D341Med (cell line): ENCODE measurements at places on chromosomes 6 and 20.
A peak's percentile ranks its signal among the peaks of the same experiment; 100 is the strongest.

DNA sequence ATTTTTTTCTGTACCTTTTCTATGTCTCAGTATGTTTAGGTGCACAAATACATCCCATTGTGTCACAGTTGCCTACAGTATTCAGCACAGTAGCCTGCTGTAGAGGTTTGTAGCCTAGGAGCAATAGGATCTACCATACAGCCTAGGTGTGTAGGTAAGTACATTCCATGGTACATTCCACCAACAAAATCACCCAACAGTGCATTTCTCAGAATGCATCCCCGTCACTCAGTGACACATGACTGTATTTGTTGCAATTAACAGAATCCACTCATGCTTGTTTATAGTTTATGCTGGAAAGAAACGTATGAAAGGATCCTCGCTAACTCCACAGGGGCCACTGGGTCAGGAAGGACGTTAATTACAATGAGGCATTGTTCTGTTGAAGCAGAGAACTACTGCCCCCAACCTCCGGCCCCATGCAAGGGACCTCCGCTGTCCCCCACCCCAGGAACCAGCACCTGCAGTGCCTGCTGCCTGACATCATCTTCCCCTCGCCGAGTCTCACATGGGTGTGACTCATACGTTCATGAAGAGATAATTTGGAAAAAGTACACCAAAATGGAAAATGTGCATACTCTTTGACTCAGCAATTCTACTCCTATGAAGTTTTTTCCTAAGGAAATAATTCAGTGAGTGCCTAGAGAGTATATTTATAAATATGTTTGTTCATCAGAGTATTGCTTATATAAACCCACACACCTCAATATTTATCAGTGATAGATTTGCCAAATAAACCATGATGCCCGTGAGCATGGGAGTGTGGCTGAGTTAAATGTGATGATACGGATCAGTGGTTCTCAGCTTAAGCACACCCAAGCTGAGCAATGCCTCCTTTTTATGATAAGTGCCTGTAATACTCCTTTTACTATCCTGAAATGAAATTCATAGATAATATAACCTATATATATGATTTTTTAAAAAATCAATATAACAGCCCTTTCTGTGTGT is 156.4 kb upstream of the ECI2 start:
- DNase-seq: no peak

DNA sequence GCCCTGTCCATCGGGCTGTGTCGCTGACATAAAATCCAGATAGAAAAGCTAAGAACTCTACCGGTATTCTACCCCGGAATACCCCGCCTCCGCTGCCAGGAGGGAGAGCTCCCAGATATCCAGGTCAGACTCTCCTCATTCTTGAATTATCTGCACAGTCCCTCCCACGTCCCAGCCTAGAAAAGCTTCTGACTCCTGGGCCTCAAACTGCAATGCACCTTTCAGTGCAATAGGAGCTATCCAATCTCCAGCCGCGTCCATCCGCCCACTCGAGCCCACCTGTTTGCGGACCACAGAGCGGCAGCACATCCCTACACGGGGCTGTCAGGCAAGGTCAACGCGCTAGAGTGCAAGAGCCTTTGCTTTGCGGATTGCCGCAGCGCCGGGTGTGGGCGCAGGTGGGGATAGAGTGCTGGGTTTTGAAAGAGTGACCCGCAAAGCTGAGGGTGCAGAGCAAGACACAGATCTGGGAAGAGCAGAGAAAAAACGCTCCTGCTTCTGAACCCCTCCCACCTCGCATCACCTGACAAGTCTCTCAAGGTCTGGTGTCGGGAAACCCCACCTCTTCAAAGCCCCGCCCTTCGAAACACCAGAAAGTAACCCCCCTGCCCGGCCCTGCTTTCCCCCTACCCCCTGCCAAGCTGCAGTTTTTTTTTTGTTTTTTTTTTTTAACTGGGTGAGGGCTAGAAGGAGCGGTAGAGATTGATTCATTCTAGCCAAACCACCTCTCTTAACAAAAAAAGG is 1.3 kb downstream of the TAPBP start:
- DNase-seq: no peak

- DNase-seq: no peak
These were observed 14.0 kb upstream of the APMAP start for GRCh38 chr20:25006431-25007167.

DNA sequence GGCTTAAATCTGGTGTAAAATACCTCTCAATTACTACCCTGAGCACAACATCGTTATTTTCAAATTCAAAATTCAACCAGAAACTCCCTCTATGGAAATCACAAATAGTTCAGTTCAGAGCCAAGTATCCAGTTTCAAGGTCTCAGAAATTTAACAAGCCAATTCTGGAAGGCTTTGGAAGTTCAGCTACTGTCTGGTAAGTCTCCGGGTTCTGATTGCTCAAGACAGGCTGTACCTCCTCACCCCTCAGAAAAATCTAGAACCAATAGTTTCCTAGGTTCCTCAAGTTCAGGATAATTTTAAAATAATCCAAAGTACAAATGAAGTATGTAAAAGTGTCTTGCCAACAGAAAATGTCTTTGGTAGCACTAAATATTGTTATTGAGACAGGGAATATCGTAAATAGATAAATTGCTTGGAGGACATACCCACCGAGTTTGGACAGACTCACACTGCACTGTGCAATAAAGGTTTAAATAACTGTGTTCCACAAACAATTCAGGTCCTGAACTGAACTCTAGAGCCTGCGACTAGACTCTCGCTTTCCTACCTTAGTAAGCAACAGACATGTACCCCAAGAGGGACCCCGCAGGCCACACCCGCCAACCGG is 729 bp downstream of the ATG5 start:
- DNase-seq: no peak

GRCh38 chr6:14882394-14883026 is 363.4 kb upstream of the JARID2 start:
- no peak for DNase-seq

DNA sequence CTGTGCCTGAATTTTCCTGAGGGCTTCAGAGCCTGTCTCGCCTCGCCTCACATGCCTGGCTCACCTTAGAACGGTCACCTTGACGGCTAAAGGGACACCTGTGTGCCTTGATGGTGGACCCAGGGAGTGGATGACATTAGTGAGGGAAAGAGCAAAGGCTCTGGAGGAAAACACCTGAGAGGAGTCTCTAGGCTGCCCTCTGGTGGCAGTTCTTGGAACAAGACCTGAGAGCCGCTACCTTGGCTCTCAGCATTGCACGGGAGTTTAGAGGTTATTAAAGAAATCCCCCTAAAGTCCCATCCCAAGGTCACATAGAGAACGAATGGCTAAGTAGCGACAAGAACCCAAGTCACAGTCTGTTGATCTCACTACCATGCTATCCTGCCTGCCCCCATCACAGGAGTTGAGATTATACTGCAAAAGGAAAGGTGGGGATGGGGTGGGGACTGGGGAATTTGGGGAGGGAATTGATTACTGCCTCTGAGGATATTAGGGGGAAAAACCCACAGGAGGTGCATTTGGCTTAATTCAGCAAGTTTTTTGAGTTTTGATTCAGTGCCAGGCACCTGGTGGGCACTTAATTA is 7.9 kb upstream of the CDSN start:
- DNase-seq: peak; percentile 74

- DNase-seq: no peak
These were observed 34.9 kb downstream of the KLHL31 start for GRCh38 chr6:53630533-53631226.

GRCh38 chr6:163745536-163746400 is 331.2 kb downstream of the QKI start:
- no peak for DNase-seq

DNA sequence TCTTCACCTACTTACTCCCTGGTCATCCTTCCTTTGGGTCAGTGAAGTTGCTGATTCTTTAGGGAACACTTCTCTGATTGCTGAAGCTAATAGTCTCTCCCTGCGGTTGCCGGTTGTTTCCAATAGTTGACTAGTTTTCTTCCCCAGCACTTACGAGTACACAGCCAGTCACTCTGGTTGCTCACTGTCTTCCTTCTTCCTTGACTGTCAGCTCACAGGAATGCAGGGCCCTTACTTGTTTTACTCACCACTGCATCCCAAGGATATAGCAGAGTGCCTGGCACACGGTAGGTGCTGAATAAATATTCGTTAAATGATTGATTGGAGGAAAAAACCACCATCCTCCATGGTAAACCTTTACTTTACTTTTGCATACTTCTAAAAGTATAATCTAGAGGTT is 345.0 kb downstream of the QKI start:
- no peak for DNase-seq
